ENCODE measurements at places on chromosomes 7 and 10.

GRCh38 chr7:119395024-119395423 lies 878.0 kb upstream of the KCND2 start:
- no peak for DNase-seq

- no peak for DNase-seq
Observed at GRCh38 chr7:156607332-156608172, 33.0 kb upstream of the RNF32 start.

DNA sequence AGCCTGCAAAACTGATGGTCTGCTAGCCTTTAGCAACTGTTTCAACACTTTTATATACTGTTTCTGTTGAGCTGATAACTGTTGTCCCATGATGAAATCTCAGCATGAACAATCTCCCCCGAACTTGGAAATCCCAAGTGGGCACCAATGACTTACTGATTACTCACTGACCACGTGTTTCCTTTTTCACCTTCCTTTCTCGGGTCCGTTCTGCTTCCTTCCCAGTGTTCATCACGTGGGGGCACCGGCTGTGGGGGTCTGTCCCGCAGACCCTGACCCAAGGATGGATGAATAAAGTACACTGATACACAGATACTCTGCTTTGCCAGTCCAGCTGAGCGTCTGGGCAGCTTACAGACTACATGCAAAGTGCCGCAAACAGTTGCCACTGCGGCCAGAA lies 39.0 kb upstream of the RASGEF1A start:
- no peak for DNase-seq

DNA sequence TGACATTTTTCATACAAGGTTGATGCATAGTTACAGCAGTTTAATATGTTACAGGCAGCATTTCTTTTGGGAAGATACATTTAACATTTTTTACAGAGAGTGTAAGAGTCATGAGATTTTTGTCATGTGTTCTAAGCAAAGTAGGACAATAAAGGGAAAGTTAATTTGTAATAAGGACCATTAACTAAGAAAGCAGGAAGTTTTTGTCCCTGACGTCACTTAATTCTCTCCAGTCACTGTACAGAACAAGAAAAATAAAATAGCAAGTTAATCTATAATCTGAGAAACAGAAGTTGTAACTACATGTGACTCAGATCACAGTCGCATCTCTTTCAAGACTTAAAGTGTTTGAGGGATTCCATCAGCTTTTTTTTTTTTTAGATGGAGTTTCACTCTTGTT lies 49.5 kb upstream of the CAPZA2 start:
- no peak for DNase-seq

- DNase-seq = no peak
Observed at GRCh38 chr10:21352886-21353285, 172.6 kb downstream of the SKIDA1 start.

DNA sequence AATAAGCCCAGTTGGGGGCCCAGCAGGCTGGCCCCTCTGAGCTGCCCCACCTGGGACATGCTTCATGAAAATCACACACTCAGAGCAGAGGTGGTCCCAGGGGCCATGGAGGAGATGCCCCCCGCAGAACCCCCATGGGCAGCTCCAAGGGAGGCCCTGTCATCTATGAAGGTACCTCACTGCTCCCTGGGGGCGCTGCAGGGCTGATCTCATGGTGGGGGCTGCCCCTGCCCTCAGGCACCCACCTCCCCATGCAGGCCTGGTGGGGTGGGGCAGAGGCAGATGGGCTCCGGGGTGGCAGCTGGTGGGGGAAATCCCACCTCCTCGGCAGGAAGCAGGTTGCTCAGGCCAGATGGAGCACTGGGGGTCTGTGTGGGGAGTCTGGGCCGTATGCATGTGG lies 60.5 kb downstream of the YKT6 start:
- peak; percentile 6 for DNase-seq
